ENCODE measurements at places on chromosomes 7 and 10.
A peak's percentile ranks its signal among the peaks of the same experiment; 100 is the strongest.

- DNase-seq = no peak
These were observed 85.4 kb downstream of the ARID5B start for GRCh38 chr10:61986788-61987492.

GRCh38 chr7:74479961-74480829 is 26.5 kb downstream of the GTF2IRD1 start:
- DNase-seq = peak; percentile 85

- DNase-seq = no peak
These were observed 8.0 kb downstream of the SUFU start for GRCh38 chr10:102511583-102512274.

DNA sequence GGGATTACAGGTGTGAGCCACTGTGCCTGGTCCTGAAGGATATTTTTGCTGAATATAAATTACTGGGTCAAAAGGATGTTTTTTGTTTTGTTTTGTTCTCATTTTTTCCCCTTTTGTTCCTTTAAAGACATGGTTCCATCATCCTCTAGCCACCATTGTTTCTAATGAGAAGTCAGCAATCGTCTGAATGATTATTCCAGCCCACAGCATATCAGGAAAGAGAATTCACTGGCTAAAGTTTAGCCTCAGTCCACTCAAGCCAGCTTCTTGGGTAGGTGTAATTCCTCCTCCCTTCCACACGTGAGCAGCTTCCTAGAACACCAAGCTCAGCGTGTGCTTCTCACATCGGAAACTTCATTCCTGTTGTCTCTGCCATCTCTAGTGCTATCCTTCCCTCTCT is 112.8 kb upstream of the INSIG1 start:
- DNase-seq = no peak

GRCh38 chr7:134362587-134363483 is 46.1 kb upstream of the SLC35B4 start:
- DNase-seq = peak; percentile 38

- DNase-seq = no peak
These were observed 63.8 kb upstream of the SMNDC1 start for GRCh38 chr10:110368556-110368955.
